Ascending aorta (tissue), 2 donors: ENCODE measurements at places on chromosomes 5 and 9. TPM values are rescaled to one million over a fixed set of nuclear protein-coding genes. Genes with fewer than 3 reads are reported as not detected.

The FAM78A gene
- 6.2 TPM for total RNA-seq

- no peak for DNase-seq
Measured at GRCh38 chr9:123883634-123884033, 46.3 kb downstream of the DENND1A start.

The HBEGF gene
- 3.0 TPM for total RNA-seq

The CARTPT gene
- total RNA-seq = 12.7 TPM

The LIFR gene
- total RNA-seq = 116 TPM
